ENCODE measurements at places on chromosomes 7 and 10. TPM values are rescaled to one million over a fixed set of nuclear protein-coding genes. Genes with fewer than 3 reads are reported as not detected.

DNA sequence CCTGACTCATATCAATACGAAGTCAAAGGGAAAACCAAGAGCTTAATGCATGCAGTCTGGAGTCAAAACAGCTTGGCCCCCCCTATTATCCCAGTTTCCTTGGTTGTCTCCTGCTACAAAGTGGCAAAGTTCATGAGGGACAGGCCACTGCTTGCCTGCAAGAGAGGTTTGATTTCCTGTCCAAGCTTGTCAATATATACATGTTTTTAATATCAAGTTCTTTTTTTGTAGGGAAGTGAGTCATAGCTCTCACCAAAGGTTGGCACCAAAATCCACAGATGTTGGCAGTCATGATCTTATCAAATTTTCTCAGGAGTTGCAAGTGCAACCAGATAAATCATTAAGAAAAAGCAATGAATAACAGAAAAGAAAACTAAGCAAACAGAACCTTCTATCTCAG lies 176.8 kb downstream of the COBL start:
- no peaks in the 10 kb centered on the region for H3K36me3 ChIP-seq
- H3K4me1 ChIP-seq: peaks cover 6% of the 10 kb centered on the region
- H3K4me3 ChIP-seq: no peak overlapping the region
- H3K27me3 ChIP-seq: peaks cover 4% of the 10 kb centered on the region

GRCh38 chr10:132977076-132977475 lies 34.7 kb upstream of the CFAP46 start:
- DNase-seq: no peak
- H3K27me3 ChIP-seq: peaks cover 15% of the 10 kb centered on the region
- H3K4me3 ChIP-seq: no peak overlapping the region
- no peaks in the 10 kb centered on the region for H3K4me1 ChIP-seq

- no peaks in the 10 kb centered on the region for H3K27me3 ChIP-seq
- H3K4me3 ChIP-seq: no peak overlapping the region
- DNase-seq: no peak
- H3K27ac ChIP-seq: no peak overlapping the region
Measured at GRCh38 chr10:93703066-93703465, 674 bp upstream of the FRA10AC1 start.

DNA sequence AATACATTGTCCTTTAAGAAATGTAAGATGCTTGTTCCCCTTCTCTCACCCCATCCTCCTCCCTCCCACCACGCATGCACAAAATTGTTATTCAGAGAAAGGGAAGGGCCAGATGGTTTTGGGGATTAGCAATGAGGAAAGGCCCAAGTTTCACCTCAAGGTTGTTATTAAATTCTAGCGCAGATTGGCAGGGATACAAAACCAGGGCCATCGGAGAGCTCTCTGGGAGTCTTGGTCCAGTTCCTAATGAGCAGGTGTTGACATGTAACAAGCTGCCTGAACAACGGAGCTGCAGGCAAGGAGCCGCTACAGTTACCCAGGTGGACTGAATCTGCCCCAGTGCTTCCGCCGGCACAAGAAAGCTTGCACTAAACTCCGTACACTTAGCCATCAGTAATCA lies 9.7 kb upstream of the ANK3 start:
- no peak for DNase-seq
- no peaks in the 10 kb centered on the region for H3K36me3 ChIP-seq
- H3K27me3 ChIP-seq: no peaks in the 10 kb centered on the region
- H3K4me1 ChIP-seq: no peaks in the 10 kb centered on the region
- no peak overlapping the region for H3K27ac ChIP-seq

DNA sequence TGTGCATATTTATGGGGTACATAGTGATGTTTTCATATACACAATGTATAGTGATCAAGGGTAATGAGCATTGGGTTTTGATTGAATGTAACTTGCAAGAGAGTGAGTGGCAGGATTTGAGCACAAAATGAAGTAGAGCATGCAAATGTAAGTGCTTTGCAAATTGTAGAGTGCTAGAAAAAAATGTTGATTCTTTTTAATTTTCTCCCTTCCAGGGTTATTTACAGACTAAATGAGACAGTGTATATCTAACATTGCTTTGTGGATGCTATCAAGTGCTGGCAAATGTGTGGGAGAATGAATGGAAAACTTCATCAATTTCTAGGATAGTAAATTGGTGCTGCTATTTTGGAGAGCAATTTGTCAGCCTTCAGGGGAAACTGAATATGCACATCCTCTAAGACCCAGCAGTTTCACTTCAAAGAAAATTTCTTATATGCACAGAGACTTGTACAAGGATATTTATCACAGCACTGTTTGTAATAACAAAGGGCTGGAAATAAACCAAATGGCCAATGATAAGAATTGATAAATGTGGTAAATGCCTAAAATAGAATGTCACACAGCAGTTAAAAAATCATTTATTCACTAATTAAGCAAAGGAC lies 120.6 kb upstream of the PLPP4 start:
- H3K27me3 ChIP-seq: peaks cover 6% of the 10 kb centered on the region
- no peaks in the 10 kb centered on the region for H3K4me1 ChIP-seq
- H3K36me3 ChIP-seq: no peaks in the 10 kb centered on the region
- no peak overlapping the region for H3K4me3 ChIP-seq
- no peak for DNase-seq

GRCh38 chr7:391411-391951 lies 101.5 kb downstream of the FOXL3 start:
- H3K27me3 ChIP-seq: no peaks in the 10 kb centered on the region
- no peak overlapping the region for H3K4me3 ChIP-seq
- no peak for DNase-seq
- H3K27ac ChIP-seq: no peak overlapping the region
- peaks cover 3% of the 10 kb centered on the region for H3K36me3 ChIP-seq

- peak overlapping the region; percentile 31 for H3K27ac ChIP-seq
- H3K4me1 ChIP-seq: peaks cover 52% of the 10 kb centered on the region
- H3K36me3 ChIP-seq: no peaks in the 10 kb centered on the region
- H3K4me3 ChIP-seq: peak overlapping the region; percentile 89
Measured at GRCh38 chr7:111091593-111092358, 849 bp downstream of the LRRN3 start.

Gene SLC26A4
- 0.12 TPM for total RNA-seq

Gene EVX1
- 0.80 TPM for total RNA-seq
